ENCODE measurements at places on chromosomes 16 and 17.

- DNase-seq: no peak
Measured at GRCh38 chr16:8713635-8714172, 39.3 kb downstream of the ABAT start.

DNA sequence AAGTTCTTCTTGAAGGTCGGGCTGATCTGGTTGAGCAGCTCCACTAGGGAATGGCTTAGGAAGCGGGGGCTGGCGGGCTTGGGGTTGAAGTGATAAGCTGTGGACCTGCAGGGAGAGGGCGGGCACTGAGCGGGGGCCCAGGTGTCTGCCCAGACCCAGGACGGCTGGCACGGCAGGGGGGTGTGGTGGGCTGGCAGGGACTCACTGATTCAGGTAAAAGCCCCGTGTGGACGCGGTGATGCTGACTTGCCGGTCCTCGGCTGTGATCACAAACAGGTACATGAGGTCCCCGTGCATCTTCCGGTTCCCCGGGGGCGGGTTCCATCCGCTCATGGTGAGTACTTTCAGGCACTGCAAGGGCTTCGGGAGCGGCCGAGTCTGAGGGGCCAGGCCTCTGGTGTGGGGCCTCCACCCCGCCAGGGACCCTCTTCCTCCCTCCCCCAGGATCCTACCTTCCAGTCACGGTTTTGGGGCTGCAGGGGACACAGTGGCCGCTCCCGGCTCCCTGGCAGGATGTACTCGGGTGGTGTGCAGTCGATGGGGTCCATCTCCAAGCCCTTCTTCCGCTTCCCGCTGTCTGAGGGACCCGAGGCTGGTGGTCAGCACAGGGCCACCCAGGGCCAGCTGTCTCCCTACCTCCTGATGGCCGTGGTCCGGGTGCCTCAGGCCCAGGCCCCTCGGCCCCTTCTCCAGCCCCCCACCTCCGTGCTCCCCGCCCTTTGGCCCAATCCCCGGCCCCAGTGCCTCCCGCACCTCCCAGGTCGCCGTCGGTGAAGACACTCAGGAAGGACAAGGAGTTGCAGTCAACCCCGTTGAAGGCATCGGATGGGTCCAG, 10.2 kb downstream of the CLUH start:
- DNase-seq: no peak

DNA sequence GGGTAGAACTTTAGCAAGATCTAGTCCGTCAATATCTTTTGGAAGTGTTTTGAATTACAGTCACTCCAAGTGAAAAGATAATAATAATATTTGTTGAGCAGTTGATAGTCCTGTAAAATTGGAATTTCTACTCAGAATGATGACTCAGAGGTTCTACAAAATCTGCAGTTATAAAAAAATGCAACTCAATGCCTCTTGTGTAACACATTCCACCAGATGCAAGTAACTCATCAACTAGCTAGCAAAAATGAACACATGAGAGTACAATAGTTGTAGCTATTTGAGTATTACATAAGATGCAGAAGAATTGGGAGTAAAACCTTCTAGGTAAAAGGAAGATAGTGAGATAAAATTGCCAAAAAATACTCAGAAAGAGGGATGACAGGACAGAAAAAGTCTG, 177.2 kb downstream of the CDH8 start:
- no peak for DNase-seq

DNA sequence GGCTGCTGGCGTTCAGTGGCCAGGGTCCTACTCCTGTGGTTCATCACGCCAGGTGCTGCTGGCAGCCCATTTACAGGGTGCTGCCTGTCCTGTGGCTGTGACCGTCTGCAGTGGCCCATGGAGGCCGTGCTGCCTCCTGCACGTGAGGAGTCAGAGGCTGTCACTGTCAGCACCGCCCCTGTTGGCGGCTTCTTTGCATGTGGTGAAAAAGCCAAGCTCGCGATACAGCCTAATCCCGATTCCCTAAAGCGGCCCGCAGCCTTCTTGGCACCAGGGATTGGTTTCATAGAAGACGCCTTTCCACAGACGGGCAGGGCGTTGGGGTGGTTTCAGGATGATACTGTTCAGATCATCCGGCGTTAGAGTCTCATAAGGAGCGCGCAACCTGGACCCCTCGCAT, 35.3 kb downstream of the RAB11FIP3 start:
- no peak for DNase-seq

DNA sequence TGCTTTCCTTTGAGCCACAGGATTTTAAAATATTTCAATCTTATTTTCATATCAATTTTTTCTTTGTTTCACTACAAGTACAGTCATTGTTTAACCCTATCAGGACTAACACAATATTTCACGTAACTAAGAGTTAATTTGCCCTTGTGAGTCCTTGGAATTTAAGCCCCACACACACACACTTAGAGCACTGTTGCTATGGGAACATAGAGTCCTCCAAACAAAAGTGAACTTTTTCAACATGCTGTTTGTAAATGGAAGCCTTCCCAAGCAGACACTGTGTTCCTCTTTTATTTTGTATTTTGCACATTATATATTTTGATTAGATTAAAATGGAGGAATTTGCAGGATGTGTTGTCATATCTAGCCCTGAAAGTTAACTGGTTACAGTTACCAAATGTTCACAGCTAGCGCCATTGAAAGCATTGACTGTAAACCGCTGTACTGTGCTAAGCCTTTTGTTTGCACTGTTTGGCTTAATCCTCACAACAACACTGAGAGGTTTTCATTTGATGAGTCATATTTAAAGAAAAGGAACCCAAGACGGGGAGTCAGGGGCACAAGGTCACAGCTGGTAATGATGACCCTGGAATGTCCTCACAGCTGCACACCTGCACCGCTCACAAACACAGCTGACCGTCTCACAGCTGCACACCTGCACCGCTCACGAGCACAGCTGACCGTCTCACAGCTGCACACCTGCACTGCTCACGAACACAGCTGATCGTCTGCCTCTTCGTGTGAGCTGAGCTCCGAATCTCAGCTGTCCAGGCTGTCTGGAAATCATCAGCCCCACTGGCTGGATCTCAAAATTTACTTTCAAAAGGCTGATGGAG, 6.3 kb downstream of the HSBP1 start:
- no peak for DNase-seq
